ENCODE measurements at places on chromosomes 4 and X.

GRCh38 chr4:1415681-1415981 is 9.4 kb upstream of the NKX1-1 start:
- no peak for DNase-seq

DNA sequence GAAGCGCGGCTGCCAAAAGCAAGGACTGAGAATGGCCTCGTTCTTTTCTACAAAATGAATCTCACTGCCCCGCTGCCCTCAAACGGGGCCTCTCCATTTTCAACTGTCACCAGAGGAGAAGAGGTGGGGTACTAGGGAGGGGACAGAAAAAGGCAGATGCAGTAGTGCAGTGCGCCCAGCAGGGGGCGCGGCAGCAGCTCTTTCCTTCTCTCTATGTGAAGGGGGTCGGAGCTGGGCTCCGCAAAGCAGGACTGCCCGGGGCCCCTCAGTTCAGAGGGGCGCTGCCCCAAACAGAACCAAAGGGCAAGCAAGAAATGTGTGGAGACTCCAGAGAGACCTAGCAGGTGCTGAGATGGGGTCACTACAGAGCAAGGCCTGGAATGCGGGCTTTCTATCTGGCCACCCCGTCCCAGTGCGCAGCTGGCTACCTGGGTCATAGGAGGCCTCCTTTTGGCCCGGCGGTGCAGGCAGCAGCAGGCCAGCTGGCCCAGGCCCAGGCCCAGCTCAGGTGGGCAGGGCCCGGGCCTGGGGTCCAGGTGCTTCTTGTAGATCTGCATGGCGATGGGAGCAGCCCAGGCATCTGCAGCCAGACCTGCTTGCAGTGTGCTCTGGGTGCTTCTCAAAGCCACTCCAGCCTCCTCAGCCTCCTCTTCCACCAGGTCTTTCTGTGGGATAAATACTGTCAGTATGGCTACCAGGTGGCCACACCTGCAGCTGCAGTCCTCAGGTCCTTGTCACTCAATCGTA is 5.9 kb downstream of the IRAK1 start:
- no peak for DNase-seq

DNA sequence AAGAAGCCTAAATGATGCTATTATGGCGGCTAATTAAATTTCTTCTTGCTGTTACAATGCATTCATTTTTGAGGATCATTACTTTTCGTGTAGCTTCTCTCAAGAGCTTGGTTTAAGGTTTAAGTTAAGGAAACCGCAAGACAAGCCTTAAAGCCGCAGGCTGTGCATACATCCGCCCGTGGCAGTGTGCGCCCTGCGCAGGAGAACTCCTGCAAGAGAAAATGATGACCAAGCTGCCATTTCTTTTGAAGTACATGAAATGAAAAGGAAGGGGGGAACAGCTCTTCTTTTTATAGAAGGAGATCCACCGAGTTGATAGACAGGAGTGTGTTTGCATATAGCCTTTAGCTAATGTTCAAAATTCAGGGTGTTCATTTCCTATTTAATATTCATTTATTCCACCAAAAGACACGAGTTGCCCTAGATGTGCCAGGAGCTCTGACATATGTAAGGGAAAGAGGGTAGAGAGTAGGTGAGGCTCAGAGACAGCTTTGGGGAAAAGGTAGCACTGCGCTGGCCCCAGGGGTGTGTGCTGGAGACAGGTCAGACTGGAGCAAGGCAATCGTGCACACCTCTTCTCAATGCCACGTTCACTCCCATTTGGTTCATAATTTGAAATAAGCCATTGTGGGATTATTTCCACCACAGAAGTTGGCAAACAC is 112.1 kb upstream of the LDB2 start:
- DNase-seq: no peak

GRCh38 chr4:76738086-76738931 is 159.6 kb downstream of the SOWAHB start:
- DNase-seq: no peak

DNA sequence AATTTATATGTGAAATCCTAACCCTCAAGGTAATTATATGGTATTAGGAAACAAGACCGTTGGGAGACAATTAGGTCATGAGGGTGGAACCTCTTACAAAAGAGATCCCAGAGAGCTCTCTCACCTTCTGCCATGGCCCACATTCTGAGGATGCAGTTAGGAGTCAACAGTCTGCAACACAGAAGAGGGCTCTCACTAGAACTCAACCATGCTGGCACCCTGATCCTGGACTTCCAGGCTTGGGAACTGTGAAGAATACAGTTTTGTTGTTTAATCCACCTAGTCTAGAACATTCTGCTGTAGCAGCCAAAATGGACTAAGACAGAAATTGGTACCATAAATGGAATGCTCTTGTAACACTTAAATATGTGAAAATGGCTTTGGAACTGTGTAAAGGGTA is 278.8 kb upstream of the GALNTL6 start:
- DNase-seq: no peak

DNA sequence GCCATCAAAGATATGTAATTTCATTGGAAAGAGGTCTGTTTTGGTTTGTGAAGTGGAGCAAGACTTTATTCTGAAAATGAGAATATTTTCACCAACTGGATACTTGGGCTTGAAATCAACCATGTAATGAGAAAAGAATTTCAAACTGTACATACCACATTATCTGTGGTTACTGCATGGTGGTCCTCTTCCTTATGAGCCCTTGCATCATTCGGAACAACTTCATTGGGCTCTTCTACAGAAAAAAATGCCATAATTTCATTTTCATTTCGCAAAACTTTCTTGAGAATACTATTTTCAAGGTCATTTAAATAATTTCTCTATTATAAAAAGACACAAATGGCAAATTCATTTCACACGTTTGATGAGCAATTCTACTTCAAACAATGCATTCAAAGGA is 148.6 kb upstream of the RPS6KA6 start:
- DNase-seq: no peak

GRCh38 chr4:82705928-82706300 is 92.7 kb downstream of the SCD5 start:
- DNase-seq: no peak

GRCh38 chr4:88006956-88007303 is 505 bp upstream of the PKD2 start:
- DNase-seq: no peak
